Activated CD8-positive, alpha-beta T cell treated with anti-CD3 and anti-CD28 coated beads, Interleukin-2, amount 10 ng/mL, durations not matched to agents 7 days and 5 days (primary cell): ENCODE measurements at places on chromosomes 6 and 20. TPM values are rescaled to one million over a fixed set of nuclear protein-coding genes. Genes with fewer than 3 reads are reported as not detected.
A peak's percentile ranks its signal among the peaks of the same experiment; 100 is the strongest.

Gene ZNF831
- total RNA-seq = 9.2 TPM

Gene APCDD1L
- not detected for total RNA-seq

Gene SRSF6
- 141 TPM for total RNA-seq

Gene DUSP15
- total RNA-seq = not detected

Gene GPSM3
- total RNA-seq = 223 TPM

Gene SLC35D3
- total RNA-seq = not detected

Gene CCN5
- total RNA-seq = not detected

- DNase-seq = no peak
Observed at GRCh38 chr6:111828809-111829208, 44.4 kb downstream of the FYN start.

- no peak for DNase-seq
Observed at GRCh38 chr6:16474772-16475493, 236.5 kb downstream of the GMPR start.

DNA sequence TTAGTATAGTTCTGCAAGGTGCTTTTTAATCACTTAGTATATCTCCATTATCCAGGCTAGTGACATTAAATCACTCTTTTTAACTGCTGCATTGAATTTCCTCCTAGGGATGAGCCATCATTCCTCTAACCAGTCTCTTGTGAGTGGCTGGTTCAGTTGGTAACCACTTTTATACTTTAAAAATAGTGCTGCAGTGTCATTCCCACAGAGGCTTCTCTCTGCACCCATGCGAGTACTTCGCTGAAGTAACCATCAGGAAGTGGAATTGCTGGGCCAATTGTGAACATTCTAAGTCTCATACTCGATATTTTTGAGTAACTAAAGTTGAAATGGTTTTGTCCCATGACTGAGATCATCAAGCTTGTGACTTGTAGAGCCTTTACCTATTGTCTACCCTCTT, 2.1 kb downstream of the BTN3A2 start:
- no peak for DNase-seq

DNA sequence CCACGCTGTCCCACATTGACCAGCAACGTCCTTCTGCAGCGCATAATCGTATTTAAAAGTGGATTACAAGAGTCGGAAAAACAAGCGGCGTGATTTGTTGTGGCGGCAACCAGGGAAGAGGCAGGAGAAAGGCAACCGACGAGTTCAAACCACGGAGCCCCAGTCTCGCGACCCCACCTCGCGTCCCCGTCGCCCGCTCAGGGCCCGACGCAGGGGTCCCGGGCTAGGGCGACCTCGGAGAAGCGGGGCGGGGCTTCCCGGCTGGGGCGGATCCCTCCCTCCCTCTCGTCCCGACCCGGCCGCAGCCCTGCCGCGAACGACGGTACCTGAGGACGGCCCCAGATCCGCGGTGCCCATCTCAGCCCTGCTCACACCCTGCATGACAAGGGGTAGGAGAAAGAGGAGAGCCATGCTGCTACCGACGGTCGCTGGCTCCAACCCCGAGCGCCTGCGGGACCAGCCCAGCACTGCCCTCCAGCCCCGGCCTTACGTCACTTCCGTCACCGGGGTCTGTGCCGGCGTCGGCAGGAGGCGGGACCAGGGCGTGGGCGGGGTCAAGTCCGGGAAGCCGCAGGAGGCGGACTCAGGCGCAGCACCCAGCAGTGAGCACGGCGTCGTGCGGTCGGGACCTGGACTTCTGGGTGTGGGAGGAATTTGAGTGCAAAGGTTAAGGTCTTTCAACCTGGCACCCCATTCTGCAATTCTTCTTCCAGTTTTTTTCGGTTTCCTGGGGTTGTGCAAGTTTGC, at the start of gene IFNGR1:
TSS of gene IFNGR1 (minus strand) at position 469 of the 747 bp plus-strand sequence. CDS start at position 411, 58 bp downstream.
- DNase-seq = peak; percentile 96

DNA sequence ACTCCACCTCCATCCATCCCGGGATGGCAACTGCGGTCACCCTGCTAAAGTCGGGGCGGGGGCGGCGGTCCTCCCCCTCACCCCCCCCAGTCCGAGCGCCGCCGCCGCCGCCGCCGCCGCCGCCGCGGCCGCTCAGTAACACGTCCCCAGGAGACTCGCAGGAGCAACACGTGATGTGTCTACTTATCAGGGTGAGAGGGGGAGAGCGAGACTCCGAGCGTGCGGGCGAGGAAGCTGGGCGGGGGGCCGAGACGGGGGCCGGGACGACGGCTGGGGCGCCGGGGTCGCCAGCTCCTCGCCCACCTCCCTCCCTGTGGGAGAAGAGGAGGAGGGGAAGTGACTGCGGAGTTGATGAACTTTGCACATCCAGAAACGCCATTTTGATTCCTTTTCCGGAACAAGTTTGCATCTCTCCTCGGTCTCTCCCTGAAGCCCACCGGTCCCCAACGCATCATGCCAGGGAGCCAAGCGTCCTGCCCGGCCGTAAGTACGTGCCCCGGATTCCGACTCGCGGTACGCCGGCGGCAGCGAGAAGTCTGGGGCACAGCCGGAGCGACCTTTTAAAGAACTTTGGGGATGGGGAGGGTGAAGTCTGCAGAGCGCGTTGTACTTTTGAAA, at the start of gene RREB1:
TSS of gene RREB1 (plus strand) at position 384 of the 618 bp plus-strand sequence. CDS start 73,951 bp downstream, outside the sequence.
- peak; percentile 72 for DNase-seq

DNA sequence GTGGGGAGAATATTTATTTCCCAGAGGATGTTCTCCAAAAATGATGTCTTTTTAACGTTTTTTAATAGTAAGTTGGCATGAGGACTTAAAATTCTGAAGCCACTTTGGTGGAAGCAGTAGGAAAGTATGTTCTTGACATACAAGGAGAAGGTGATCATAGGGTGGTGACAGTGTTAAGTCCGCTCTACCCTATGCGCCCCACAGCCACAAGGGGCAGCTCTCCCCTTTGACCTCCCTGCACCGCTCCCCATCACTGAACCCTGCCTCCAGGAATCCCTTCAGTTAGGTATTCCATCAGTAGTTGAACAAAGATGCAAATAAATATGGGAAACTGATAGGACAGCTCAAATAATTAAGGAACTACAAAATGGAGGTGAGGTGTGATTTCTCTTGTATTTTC, 111.4 kb downstream of the PLEKHG1 start:
- DNase-seq = no peak

DNA sequence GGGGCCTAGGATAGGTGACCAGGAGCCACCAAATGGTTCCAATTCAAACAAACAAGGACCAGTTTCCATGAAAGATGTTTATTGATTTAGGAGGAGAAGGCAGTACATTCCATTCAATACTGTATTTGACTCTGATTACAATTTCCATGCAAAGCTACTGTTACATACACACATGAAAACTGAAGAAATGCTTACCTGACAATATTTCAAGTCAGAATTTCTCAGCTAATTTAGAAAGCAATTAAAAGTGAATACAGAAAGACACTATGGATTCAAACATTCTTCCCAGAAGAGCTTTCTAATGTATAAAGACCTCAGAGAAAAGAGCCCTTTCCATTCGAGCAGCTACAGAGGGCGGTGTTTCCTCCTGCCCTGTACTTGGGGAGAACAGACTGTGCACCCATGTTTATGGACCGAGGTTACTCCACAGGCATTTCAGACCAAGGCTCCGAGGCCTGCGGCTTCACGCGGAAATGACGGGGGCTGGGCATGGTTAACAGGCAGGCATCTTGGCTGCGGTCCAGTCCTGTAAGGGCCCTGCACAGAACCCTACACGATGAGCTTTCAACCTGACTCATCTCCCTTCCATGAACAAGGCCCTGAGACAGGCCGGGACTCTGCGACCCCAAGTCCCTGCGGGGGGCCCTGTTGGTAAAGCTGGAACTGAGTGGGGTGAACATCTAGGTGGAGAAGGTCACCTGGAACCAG, 25.7 kb upstream of the TCFL5 start:
- peak; percentile 53 for DNase-seq

- no peak for DNase-seq
Observed at GRCh38 chr6:132011582-132011981, 60.4 kb upstream of the CCN2 start.

- no peak for DNase-seq
Observed at GRCh38 chr20:45751721-45752120, 29.6 kb downstream of the SPINT4 start.

DNA sequence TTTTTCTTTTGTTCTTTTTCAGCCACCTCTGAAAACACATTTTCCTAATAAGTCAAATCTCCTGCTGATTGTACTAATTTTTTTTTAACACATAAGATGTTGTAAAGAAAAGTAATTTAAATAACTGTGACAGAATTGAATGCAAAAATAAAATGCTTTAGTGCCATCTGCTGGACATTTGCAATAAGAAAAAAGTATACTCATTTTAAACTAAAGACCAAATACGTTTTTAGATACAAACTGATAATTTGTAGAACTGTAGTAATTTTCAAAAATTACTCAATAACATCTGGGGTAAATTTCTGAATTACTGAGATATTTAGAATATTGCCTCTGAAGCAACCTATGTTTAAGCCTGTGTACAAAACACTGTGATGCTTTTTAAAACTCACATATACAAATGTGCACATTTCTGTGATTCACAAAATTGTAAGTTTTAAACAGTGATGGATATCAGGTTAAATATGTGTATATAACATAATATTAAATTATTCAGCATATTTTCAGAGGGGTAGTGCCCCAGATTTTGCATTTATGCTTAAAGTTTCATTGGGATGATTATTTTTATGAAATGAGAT, 198.7 kb downstream of the RIMS1 start:
- DNase-seq = no peak

DNA sequence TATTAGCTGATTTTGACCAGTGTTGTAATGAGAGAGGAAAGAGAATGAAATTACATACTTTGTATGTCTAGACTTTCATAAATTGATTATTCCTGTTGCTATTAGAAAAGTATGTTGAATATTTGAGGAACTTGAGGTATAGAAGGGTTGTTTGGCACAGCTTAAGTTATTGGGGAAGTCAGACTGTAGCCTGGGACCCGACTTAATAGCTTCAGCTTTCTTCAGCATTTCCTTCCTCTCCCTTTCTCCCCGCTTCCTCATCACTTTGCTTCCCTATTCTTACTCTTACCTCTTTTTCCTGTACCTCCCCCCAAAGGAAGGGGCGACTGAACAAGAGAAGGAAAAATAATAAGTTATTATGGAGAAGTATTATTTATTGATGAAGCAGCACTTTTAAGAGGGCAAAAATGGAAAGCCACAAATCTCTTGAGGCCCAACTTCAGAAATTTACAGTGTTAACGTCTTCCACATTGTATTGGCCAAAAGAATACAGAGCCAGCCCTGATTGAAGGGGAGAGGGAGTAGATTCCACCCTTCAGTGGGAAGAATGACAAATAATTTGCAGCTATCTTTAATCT, 7.4 kb downstream of the SENP6 start:
- no peak for DNase-seq

DNA sequence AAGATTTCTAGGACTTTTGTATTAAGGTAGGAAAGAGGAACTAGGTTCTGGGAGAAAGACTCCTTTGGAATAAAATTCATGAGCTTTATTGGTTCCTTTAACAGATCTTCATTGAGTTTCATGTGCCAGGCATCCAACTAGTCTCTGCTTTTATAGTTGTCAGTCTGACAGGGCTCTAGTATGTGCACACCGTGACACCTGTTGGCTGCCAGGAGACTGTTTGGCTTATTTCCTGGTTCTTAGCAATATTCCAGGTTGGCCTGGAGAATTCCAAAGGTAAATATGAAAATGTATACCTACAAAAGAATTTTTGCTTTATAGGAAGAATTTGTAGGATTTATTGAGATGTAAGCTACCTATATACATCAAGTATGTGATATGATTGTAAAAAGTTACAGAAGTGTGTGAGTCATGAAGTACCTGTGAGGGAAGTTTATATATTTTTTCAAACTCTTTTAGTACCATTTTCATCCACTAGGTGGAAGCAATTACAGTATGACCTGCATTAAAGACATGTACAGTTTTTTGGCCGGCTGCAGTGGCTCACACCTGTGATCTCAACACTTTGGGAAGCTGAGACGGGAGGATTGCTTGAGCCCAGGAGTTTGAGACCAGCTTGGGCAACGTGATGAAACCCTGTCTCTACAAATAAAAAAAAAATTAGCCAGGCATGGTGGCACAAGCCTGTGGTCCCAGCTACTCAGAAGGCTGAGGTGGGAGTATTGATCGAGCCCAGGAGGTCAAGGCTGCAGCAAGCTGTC, 35.2 kb downstream of the NDUFAF5 start:
- peak; percentile 22 for DNase-seq

- DNase-seq = no peak
Observed at GRCh38 chr6:21228876-21229460, 364.6 kb upstream of the SOX4 start.

DNA sequence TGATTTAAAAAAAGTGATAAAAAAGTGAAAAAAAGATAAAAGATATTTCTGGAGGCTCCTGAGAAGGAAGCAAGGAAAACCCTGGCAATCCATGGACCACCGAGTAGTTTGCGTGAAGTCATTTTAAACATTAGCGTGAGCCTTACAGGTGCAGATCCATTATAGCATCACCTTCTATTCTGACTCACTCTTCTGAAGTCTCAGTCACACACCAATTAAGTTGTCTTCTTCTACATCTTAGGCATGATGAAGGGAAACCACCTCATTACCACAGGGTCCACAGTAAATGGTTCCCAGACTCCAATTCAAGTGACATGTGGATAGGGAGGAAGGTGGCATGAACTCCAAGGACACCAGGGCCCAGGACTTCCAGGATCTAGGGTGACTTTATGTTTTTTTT, 99.1 kb downstream of the GJA10 start:
- no peak for DNase-seq

DNA sequence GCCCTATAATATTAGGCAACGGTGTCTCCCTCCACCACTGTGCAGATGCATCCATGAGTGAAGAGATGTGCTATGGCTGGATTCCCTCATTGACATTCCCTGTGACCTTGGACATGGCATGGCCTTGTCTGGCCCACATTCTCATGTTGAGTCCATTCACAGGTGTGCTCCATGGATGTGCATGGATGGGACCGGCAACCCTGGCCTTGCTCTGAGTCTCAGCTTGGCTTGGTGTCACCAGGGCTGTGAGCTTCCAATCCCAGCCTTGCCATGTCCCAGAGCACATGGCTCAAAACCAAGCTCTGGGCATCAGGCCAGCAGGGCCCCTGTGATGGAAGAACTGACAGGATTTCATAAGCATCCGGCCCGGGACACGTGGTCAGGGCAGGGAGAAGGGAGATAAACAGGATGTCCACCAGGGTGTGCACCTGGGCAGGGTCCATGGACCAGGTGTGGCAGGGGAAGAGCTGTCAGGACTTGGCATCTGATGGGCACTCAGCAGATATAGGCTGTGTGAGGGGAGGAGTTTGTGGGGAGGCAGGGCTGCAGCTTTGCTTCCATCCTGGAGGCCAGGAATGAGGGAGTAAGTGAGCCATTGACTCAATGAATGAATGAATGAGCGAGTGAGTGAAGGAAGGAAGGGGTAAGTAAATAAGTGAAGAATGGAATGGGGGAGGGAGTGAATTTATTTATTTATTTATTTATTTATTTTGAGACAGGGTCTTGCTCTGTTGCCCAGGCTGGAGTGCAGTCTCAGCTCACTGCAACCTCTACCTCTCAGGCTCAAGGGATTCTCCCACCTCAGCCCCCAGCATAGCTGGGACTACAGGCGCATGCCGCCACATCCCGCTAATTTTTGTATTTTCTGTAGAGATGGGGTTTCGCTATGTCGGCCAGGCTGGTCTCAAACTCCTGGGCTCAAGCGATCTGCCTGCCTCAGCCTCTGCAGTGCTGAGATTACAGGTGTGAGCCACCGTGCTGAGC, 15.7 kb downstream of the NRSN2 start:
- DNase-seq = peak; percentile 67

- DNase-seq = no peak
Observed at GRCh38 chr20:9011121-9011520, 57.8 kb upstream of the PLCB4 start.
